ENCODE measurements at places on chromosomes 3 and 15.

- no peak for DNase-seq
These were observed 29.3 kb downstream of the NGRN start for GRCh38 chr15:90294601-90295269.

DNA sequence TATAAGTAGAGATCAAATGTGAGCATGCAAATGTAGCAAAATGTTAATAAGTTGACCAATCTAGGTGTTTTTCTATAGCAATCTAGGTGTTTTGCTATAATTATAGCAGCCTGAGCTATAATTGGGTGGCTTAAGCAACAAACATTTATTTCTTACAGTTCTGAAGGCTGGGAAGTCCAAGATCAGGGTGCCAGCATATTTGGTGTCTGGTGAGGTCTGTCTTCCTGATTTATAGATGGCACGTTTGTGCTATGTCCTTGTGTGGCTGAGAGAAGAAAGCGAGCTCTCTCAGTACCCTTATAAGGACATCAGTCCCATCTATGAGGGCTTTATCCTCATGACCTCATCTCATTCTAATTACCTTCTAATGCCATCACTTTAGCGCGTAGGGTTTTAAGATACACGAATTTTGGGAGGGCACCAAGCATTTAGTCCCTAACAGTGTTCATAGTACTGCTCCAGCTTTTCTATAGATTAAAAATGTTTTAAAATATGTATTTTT, 171.1 kb downstream of the GHSR start:
- no peak for DNase-seq

DNA sequence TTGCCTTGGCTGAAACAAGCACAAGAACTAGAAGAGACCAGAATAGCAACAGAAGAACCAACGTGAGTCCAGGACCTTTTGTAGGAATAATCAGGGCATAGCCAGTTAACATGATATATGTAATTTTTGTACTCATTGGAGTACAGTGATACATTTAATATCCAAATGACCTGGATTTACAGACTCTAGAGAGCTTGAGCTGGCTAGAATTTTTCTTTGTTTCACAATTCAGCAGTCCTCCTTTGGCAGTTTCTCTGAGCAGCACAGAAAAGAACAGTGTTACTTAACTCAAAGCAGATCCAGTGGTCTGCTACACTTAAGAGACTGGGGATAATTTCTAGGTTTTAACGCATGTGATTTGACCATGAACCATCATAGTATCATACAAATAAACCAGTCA, 245.7 kb downstream of the ADAMTSL3 start:
- no peak for DNase-seq

GRCh38 chr3:147757866-147758265, 348.7 kb downstream of the ZIC1 start:
- DNase-seq: no peak

DNA sequence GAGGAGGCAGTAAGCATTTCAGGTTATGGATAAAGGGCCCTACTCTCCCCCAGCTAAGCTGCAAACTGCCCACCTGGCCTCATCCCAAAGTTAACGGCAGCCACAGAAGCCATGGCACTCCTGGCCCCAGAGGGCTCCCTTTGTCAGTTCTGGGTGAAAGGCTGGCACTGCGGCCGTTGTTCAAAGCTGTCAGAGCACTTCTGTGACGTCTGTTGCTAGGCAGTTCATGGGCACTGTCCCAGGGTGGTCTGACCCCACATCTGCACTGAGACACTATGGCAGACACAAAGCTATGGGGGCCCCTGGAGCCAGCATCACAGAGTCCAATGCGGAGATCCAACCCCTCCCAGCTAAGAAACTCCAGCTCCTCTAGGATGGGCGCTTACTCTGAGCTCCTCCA, 30.0 kb downstream of the TLE3 start:
- no peak for DNase-seq

GRCh38 chr15:26744894-26745293, 28.0 kb downstream of the GABRB3 start:
- no peak for DNase-seq

DNA sequence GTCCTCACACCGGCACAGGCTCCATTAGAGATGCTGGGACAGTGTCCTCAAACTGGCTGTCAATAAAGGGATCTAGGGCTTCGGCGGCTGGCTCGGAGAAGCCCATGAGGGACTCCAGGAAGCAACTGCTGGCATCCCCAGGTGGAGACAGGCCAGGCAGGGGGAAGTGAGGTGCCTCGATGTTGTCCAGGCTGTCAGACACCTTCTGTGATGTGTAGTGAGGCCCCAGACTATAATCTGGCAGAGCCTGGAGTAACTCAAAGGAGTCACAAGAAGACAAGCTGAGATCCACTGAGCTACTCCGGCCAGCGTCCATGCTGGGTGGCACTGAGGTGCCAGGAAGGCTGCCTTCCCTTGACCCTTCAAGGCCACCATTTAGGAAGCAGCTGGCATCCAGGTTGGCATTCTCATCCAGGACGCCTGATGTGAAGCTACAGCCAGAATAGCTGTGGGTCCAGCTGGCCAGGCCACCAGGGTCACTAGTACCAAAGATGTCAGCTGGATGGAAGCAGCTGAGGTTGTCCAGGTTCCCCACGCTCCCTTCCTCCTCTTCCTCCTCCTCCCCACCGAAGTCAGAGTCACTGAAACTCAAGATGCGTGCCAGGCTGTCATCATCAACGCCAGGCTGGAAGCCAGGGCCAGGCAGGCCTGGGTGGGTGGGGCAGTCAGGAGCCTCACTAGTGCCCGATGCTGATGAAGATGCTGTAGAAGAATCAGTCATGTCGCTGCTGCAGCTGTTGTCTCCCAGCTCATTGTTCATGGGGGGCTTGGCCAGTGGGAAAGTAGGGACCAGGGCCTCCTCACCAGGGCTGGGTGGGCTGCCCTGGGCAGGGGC, 10.1 kb downstream of the CSRNP1 start:
- no peak for DNase-seq

DNA sequence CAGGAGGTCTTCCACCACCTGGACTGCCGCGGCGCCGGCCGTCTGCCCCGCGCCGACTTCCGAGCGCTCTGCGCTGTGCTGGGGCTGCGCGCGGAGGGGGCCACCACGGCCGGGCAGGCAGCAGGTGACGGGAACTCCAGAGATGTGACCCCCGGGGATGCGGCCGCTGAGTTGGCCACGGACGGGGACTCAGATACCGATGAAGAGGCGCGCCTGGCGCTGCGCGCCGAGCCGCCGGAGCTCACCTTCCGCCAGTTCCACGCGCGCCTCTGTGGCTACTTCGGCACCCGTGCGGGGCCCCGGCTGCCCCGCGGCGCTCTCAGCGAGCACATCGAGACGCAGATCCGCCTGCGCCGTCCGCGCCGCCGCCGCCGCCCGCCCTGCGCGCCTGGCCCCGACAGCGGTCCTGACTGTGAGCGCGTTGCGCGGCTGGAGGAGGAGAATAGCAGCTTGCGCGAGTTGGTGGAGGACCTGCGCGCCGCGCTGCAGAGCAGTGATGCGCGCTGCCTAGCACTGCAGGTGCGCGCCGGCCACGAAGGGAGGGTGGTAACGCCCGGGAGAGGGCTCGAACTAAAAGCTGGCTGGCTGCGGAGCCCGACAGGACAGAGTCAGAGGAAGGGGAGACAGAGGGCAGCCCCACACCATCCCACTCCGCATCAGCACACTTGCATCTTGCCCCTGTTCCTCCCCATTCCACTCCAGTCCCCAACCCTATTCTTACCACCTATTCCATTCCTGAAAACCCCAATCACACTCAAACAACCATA, 885 bp downstream of the EFCC1 start:
- no peak for DNase-seq

GRCh38 chr3:59641169-59641899, 591.5 kb upstream of the CFAP20DC start:
- DNase-seq: no peak

- no peak for DNase-seq
These were observed 38.9 kb upstream of the ALCAM start for GRCh38 chr3:105327662-105328337.

GRCh38 chr3:147393261-147393942, 12.9 kb downstream of the ZIC4 start:
- DNase-seq: no peak

DNA sequence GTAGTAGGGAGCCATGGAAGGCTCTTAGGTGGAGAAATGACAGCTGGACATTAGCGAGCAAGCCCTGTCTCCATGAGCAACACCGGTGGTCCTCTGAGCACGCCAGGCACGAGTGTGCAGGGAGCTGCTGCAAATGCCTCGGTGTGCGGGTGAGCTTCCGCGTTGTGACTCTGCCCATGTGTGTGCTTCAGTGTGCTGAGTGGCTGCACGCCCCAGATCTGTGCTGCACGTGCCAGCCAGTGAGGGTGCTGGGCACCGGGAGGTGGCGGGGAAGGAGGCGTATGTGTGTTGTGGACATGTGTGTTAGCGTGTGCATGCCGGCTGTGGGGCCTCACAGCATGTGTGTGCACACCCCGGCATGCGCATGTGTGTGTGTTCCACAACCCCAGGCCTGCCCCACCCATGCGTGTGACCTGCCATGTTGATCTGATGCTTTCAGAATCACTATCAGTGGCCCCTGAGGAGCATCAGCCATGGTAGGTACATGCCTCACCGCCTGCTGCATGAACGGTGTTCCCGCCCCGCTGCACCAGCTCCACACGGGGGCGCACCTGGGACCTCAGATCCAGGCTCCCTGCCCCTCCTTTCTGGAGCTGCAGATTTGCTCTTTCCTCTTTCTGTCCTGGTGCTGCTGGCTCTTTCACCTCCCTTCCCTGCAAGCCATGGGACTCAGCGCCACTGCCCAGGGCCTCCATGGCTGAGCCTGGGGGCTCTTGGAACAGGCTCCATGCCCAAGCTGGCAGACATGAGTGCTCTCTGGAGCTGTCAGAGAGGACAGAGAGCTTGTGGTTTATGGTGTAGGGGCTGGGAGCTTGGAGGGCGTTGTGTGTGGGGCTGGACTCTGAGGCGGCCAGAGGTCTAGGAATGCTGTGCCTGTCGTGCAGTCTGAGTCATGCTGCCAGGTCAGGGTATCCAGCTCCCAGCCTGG, 169.4 kb downstream of the TBC1D2B start:
- peak; percentile 85 for DNase-seq

DNA sequence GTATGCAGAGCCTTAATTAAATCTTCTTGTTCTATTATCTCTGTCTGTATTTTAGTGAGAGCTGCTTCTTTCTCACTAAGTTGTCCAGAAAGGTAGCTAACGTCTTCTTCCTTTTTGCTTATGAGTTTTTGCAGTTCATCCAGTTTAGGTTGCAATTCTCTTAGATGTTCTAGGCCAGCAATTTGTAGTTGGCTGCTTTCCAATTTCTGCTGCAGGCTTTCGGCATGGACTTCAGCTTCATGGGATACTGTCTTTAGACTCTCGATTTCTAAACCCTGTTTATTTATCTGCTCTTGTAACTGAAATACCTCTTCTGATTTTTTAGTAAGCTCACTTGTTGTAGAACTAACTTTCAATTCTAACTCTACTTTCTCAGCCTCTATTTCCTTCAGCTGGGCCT, 35.5 kb upstream of the HCLS1 start:
- DNase-seq: no peak

- DNase-seq: no peak
These were observed 357.5 kb upstream of the UMPS start for GRCh38 chr3:124372775-124373174.

DNA sequence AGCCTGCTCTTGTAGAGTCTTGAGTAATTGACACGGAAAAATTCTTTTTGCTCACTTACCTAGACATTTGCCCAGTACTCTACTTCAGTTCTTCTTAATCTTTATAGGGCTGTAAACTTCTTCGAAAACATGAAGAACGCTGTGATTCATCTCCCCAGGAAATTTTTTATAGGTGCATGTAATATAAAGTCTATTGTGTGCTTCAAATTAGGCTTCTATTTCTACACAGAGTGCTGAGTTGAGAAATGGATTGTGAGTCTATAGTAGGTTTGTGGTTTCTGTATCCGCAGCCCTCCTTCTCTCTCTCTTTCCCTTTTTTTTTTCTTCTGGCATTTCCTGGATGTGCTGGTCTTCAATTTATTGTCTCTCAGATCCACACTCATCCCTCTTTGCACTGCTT, 183.3 kb upstream of the DCBLD2 start:
- no peak for DNase-seq

DNA sequence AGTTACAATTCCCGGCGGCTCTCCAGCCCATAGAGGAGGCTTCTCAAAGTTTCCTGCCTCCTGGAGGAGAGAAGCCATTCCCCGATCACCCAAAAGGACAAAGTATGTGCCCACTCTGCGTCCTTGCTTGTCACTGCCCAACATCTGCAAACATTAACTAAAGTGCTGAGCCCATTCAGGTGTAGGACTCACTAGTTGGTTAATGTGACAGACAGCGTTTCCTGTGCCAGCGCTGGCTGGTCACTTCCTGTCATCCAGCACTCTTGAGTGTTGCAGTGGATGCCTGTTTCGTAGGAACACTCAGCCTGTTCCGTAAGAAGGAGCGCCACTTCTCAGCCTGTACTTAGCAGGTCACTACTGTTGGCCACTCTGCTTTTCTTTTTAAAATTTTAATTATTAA, 100.3 kb downstream of the APBA2 start:
- no peak for DNase-seq

- no peak for DNase-seq
These were observed 22.5 kb downstream of the SLC6A20 start for GRCh38 chr3:45773714-45774449.

DNA sequence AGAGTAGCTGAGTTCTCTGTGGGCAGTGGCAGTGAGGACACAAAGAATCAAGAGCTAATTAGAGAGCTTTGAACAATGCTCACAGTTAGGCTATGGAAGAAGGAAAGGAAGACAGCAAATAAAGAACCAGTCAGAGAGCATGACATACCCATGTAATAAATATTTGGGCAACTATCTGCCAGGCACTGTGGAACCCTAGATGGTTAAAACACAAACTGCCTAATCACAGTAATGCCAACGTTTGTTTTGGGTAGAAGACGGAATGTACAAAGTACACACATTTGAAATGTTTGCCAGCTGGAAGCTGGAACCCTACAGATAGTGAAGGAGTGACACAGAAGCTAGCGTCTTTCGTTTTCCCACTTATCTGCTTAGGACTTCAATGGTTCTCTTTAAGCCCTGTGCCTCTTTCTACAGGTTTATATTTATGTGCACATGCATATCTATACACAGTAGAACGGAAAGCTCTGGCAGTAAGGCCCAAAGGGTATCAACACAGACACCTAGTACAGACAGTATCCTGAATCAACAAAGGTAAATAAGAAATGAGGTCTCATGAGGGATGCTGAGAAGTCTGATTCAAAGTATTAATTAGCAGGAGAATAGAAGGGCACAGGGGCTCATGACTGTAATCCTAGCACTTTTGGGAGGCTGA, 44.6 kb downstream of the ANKRD28 start:
- DNase-seq: no peak

DNA sequence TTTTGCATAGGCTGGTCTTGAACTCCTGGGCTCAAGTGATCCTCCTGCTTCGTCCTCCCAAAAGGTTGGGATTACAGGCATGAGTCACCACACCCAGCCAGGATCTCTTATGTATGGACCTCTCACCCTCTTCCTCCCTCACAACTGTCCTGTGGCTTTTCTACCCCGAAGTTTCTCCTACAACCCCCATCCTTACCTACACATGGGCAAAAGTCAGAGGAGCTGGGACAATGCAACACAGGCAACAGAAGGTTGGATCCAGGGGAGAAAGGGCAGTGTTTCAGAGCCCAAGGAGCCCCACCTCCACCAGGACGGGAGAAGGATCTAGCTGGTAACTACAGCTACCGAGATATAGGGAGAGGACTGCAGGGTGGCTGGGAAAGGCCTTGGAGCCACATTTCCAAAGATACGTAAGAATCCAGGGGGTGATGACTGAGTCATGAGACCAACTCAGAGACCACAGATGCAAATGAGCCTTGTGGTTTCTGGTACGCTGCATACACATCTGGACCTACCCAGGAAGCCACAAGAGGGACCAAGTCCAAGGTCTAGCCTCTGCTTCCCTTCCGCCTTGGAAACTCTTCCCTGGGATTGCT, 13.6 kb downstream of the IGDCC4 start:
- peak; percentile 75 for DNase-seq
